ENCODE measurements at places on chromosomes 5 and 9. TPM values are rescaled to one million over a fixed set of nuclear protein-coding genes. Genes with fewer than 3 reads are reported as not detected.

ENTPD2 gene
- total RNA-seq = 0.55 TPM

SPINK1 gene
- not detected for total RNA-seq

FOXD4L5 gene
- 0.11 TPM for total RNA-seq

DNA sequence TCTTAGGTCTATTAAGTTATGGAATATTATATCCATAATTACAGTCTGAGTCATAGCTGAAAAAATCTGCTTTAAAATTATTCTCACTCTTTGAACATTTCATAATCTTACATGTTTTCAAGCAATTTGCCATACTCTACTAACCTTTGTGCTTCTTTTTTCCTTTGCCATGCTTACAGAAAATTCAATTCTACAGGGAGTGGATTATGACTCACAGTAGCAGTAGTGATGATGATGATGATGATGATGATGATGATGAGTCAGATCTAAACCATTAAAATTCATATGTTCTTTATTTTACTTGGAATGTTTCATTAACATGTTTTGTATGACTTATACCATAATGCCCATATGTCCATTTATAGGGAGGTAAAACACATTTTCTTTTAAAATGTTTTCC, 207.1 kb downstream of the VPS13A start:
- DNase-seq = peak; percentile 29

- DNase-seq = no peak
Observed at GRCh38 chr9:7376833-7377232, 422.7 kb downstream of the DMAC1 start.

DNA sequence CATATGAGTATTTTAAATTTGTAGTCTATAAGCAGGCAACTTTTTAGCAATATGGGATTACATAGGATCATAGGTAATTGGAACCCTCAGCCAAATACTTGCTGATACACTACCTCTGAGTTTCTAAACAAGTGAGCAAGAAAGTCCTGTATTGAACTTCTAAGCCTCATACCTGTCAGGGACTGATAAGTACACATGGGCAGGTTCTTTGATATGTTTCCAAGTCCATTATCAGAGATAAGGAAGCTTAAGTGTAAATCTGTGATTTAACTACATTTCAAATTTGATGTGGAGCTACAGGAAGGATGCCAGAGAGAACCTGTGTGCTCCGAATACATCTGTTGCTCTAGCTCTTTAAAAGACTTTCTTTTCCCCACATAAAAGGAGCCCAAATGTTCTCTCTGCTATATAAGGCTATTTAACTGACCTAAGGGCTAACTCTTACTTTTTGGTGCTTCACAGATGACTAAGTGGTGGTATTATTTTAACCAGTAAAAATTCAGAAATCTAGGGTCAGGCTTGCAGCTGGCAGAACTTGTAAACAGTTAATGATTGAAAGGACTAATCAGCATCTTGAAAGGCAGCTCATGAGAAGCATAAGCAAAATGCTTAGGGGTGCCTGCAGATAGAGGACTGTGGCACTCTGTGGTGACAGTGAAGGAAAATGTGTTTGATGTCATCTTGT, 228.6 kb downstream of the NR3C1 start:
- DNase-seq = peak; percentile 47

DNA sequence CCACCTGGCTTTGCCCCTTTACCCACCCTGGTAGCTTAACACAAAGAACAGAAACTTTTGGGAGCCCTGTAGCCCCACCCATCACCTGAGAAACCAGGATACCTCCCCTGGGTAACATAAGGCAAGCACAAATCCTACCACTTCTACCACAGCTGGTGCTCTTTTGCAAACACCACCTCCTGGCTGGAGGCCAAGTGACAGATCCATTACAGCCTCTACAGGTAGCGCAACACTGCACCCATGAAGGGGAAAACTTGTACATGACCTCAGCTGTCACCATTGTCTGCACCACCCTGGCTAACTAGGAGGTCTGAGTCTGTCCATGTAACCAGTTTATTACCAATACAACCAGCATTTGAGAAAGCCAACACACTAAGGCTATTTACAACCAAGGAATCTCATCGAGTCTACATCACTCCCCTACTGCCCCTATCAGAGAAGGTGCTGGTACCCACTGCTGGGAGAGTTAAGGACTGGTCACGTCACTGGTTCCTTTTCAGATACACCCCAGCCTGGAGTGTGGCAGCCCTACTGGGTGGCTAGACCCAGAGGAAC, 128.6 kb downstream of the PJA2 start:
- no peak for DNase-seq

GRCh38 chr5:153797484-153797883, 241.2 kb downstream of the FAM114A2 start:
- no peak for DNase-seq

DNA sequence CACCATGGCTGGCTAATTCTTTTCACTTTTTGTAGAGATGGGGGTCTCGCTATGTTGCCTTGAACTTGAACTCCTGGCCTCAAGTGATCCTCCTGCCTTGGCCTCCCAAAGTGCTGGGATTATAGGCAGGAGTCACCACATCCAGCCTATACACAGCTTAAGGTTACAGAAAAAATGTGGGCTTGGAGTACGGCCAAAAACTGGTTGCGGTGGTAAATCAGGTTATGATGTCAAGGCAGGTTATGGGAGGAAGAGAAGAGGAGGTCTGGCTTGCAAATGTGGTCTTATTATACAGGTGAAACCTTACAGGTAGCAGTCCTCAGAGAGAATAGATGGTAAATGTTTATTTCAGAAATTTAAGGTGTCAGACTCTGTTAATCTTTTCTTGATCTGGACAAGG, 30.7 kb upstream of the SYK start:
- no peak for DNase-seq

- peak; percentile 2 for DNase-seq
Observed at GRCh38 chr5:101326766-101327165, 423.7 kb upstream of the ST8SIA4 start.

DNA sequence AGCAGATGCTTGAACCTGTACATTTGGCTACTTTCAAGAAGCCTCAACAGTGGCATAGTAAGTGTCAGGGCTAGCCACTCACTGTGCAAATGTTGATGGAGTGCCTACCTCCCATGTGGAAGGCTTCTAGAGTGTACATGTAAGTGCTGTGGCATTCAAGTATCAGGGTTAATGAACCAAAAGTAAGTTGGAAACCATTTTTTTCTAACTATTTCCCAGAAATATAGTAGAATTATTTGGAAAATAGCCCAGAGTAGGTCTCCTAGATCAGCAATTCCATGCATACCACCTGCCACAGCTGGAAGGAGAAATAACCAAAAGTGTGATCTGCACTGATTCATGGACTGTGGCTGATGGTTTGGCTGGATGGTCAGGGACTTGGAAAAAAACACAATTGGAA, 53.3 kb downstream of the FOXD1 start:
- peak; percentile 89 for DNase-seq

- DNase-seq = no peak
Observed at GRCh38 chr9:105957830-105958229, 263.5 kb downstream of the TMEM38B start.

- no peak for DNase-seq
Observed at GRCh38 chr9:122226758-122227574, 1.8 kb downstream of the LHX6 start.

Data from astrocyte (in vitro differentiated cells and primary cell).